ENCODE measurements at places on chromosomes 13 and 19. TPM values are rescaled to one million over a fixed set of nuclear protein-coding genes. Genes with fewer than 3 reads are reported as not detected.

DNA sequence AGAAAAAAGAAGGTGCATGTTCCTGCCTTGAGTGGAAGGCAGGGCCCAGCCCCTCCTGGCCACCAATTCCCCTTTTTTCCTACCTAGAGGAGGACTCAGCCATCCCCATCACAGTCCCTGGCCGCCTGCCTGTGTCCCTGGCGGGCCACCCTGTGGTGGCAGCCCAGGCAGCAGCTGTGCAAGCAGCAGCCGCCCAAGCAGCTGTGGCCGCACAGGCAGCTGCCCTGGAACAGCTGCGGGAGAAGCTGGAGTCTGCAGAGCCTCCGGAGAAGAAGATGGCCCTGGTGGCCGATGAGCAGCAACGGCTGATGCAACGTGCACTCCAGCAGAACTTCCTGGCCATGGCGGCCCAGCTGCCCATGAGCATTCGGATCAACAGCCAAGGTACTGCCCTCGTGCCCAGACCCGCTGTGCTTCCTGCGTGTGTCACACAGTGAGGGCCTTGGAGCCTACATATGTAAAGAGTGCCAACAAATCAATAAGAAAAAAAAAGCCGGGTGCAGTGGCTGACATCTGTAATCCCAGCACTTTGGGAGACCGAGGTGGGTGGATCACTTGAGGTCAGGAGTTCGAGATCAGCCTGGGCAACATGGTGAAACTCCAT lies 17.6 kb upstream of the WDR18 start:
- no peak for DNase-seq

DNA sequence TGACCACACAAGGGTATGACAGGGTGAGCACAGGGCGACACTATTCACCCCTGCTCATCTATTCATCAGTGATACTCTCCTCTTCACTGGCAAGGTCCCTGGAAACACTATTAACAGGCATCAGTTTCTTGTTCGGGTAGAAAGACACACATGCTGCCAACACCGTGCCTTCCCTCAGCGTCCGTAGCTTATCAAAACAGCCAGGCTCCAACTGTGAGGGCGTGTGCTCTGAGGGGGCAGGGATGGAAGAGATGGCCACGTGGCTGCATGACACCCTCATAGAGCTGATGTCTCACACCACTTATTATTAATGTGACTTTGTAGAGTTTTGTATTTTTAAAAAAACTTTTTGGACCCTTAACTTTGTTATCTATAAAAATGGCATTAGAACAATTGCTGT lies 160.3 kb downstream of the ITGBL1 start:
- no peak for DNase-seq

DNA sequence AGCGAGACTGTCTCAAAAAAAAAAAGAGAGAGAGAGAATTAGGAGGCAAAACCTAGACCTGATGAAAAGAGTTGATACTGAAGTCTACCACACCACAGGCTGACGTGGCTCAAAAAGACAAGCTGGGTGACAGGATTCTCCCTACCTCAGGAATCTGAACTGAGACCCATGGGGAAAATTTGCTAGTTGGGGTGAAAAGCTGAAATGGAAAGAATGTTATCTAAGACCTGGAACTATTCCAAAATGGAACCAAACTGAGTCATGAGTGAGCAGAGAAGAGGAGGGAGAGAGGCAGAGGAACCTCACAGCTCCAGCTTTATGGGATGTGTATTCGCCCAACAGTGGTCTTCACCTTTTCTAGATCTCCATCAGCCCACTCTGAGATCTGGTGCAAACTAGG lies 11.7 kb downstream of the SMG9 start:
- DNase-seq, result no peak

GRCh38 chr19:47623921-47624391 lies 15.0 kb downstream of the BICRA start:
- DNase-seq, result no peak

- DNase-seq, result no peak
Observed at GRCh38 chr13:20274466-20274865, 42.3 kb upstream of the GJB6 start.

GRCh38 chr13:84686973-84687372 lies 804.7 kb upstream of the SLITRK1 start:
- no peak for DNase-seq

DNA sequence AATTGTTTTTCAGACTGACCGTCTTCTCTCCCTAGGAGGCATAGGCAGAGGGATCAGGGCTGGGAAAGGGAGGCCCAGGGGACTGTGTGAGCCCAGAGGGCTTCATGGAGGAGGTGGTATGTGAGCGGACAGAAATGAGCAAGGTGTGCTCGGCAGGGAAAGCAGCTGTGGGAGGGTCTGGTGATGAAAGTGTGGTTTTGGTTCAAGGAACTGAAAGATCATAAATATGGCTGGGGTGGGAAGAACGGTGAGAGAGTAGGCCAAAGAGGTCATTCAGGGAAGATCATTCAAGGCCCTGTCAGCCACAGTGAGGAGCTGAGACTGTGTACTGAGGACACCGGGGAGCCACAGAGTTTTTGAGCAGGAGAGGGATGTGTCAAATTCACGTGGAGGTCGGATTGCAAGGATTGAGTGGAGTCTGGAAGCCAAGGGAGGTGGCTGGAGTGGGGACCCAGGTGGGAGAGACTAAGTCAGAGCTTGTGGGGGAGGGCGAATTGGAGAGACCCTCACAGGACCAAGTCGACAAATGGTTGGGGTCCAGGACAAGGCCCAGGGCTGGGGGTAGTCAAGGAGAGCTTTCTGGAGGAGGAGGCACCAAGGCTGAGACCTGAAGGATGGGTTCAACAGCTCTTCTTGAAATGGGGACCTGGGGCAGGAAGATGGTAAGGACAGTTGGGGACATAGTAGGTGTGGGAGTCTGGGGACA lies 7.6 kb downstream of the PLD3 start:
- DNase-seq, result no peak

- no peak for DNase-seq
Observed at GRCh38 chr19:36436531-36436930, 18.1 kb upstream of the ZFP82 start.

- no peak for DNase-seq
Observed at GRCh38 chr13:44313674-44314073, 60.0 kb upstream of the SERP2 start.

- no peak for DNase-seq
Observed at GRCh38 chr13:67122251-67122650, 107.9 kb downstream of the PCDH9 start.

DNA sequence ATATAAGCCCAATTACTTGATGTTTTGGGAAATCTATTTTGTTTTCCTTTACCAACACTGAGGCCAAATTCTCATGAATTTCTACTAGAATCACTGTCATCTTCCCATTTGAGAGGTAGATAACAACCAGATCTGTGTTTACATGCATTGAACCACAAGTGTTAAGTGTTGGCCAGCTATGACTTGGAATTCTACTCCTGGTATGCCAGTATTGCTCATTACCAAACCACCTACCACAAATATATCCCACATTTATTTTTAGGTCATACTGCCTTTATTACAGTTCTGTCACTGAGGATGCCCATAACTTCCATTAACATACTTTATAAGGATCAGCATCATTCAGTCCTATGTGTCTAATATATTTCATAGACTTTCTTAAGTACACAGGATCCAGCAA lies 328.9 kb downstream of the DIAPH3 start:
- no peak for DNase-seq

DNA sequence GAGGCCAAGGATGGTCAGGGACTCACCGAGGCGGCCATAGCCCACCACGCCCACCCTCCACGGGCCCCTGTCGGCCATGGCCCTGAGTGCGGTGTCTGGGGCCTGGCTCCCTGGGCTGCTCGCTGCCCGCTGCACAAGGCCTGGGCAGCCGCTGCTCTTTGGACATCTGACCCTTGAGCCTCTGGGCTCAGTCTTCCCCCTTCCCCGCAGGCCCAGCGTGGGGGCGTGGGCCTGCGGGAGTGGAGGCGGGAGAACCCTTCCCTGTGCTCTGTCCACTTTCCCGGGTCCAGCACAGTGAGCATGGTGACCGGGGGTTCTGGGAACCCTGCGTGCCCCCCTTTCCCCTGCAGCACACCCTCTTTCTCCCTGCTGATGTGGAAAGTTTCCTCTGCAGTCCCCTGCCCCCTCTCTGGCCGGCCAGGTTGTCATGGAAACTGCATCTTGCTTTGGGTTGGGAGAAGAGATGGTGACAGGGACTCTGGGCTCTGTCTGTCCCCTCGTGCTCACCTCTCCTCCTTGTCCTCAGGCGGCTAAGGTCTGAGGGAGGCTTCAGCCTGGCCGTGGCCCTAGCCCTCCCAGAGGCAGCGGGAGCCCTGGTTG lies at the start of gene ASPDH:
Gene ASPDH (minus strand): TSS at position 168 of the 600 bp plus-strand sequence. CDS start 90 bp downstream, at position 78.
- DNase-seq, result no peak

The GRIN3B gene
- total RNA-seq, result not detected
